Esophagus squamous epithelium (tissue), 5 donors: ENCODE measurements at places on chromosomes 4 and X.

DNA sequence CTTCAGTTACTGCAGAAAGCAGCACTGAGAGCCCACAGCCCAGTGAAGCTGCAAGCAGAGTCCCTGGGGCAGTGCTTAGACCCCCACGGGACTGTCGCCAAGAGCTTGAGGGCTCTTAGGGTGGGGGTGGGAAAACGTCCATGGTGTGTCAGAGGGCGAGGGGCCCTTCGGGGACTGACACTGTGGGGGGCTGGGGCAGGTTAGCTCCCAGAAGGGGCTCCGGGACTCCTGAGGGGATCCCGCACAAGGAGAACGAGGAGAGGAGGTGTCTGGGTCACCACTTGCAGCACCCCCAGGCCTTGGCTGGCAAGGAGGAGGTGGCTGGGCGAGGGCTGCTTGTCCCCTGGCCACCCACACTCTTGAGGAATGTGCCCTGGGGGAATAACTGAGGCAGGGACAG is 20.8 kb downstream of the NAT8L start:
- no peak for DNase-seq

DNA sequence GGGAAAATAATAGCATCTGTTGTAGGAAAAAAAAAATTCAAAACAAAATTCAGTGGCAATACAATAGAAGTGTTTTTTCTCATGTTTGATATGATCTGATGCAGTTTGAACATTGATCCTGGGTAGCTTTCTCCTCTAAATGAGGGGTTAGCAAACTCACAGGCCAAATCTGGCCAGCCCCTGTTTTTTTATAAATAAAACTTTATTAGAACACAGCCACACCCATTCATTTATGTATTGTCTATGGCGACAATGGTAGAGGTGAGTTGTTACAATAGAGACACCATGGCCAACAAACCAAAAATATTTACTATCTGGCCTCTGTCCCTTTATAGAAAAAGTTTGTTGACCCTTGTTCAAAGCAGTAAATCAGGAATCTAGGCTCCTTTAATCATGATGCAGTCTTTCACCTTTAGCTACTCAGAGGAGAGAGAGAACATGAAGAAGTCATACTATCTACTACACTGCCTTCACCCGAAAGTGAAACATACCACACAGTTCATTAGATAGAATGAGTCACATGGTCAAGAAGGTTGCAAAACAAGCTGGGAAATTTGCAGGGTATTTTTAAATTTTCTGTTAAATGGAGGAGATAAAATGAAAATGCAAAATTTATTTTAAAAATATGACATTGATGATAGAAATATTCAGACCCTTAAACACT is 186.6 kb upstream of the MAOA start:
- DNase-seq: no peak

- no peak for DNase-seq
Observed at GRCh38 chr4:185749858-185750257, 62.1 kb downstream of the SORBS2 start.

DNA sequence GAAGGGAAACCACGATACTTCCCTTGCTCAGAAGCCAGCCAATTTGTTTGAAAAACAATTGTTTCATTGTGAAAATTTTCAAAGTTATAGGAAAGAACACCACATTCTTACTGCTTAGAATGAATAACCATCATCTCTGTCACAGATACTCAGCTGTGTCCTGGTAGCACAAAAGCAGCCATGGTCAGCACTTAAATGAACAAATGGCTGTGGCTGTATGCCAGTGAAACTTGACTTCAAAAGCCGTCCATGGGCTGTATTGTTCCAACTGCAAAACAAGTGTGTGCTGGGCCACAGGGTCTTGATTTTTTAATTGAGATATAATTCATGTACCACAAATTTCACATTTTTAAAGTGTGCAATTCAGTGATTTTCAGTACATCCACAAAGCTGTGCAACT is 19.6 kb downstream of the NSDHL start:
- no peak for DNase-seq

- DNase-seq: no peak
Observed at GRCh38 chr4:88537709-88538108, 14.1 kb upstream of the PYURF start.

DNA sequence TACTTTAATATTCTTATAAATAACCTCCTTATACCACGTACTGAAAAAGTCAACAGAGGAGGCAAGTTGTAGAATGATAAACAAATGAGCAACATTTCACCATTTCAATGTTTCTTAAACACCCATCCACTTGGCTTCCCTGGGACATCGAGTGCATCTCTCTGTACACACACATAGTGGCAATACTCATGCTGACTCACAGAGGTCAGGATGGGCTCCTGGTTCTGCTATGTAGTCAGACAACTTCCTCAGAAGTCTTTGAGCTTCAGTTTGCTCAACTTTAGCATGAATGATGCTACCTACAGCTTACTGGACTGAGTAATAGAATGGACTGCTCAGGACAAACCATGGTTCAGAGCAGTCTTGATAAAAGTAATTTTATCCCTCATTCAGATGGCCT is 56.9 kb downstream of the MAD2L1 start:
- DNase-seq: no peak

DNA sequence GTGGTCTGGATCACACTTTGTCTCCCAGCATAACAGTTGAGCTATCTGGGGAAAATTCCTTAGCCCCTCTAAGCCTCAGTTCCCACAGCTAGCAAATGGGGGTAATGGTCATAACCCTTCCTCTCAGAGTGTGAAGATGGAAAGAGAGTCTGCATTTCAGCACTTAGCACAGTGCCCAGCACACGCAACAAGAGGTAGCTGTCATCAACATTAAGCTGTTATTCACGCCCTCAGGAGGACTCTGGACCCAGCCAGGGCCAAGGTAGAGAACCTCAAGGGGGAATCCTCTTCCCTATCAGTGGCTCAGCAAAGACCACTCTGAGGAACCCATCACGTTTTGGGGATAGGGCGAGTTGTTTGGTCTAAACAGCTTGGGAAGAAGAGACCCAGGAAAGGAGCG is 258.6 kb downstream of the FBXW7 start:
- no peak for DNase-seq

GRCh38 chrX:98028691-98029090 is 1145.0 kb downstream of the RPA4 start:
- no peak for DNase-seq
